ENCODE measurements at places on chromosomes 16 and 17.

- no peak for DNase-seq
These were observed 115.3 kb downstream of the NPIPB5 start for GRCh38 chr16:22625967-22626366.

DNA sequence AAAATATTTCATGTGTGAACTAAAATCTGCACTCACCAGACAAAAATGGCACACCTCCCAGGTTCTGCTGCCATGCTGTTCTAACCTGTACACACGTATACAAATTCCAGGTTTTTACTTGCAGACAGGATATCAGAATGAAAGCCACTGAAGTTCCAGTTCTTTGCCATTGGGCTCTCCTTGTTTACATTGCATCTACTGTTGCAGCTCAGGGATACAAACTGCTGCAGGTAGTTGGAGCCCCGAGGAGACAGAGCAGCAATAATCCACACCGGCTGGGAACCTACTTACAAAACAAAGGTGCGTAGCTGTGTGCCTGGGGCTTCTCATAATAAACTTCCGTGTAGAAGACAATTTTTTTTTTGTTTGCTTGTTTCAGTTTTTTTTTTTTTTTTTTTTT is 59.6 kb downstream of the HAPSTR1 start:
- no peak for DNase-seq

DNA sequence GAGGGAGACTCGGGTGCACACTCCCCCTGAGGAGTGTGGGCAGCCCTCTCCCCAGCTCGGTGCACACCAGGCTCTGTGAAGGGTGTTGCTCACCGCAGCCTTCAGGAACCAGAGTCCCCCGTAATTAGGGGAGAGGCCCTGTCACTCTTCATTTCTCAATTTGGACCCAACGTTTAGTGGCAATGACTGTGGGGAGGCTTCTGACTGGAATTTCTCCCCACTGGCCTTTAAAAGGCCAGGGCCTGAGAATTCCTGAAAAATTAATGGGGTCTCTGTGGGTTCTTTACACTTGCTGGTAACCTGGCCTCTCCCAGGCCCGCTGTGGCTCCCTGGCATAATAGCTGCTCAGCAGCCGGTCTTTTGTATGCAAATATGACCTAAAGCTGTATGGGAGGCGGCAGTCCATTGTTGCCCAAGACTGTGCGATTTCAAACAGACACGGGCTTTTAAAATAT is 209.7 kb downstream of the MSI2 start:
- no peak for DNase-seq

DNA sequence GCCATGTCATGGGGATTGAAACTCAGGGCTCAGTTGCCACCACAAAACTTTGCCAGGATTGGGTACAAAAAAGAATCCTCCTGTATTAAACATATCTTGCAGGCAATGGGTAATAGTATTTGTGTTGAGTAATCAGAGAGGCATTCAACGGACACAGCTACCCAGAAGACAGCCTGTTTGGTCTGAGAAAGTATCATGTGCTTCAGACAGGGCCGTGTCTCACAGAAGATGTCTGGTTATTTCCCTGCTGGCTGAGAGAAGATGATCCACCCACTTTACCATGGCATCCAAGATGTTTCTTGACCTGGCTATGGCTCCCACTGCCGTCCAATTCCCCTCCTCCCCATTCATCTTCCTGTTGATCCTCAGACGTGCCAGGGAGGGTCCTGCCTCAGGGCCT is 304.3 kb upstream of the XYLT1 start:
- no peak for DNase-seq

DNA sequence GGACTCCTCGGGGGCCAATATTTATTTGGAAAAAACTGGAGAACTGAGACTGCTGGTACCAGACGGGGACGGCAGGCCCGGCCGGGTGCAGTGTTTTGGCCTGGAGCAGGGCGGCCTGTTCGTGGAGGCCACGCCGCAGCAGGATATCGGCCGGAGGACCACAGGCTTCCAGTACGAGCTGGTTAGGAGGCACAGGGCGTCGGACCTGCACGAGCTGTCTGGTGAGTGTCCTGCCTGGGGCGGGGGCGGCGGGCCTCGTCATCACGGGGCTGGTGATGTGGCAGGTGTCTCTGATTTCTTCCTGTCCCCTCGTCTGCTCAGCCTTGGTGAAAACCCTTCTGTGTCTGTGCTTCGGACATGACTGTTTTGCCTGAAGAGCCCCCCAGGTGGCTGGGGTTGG is 5.7 kb downstream of the METRNL start:
- no peak for DNase-seq

- no peak for DNase-seq
These were observed 2.5 kb downstream of the VASN start for GRCh38 chr16:4373909-4374742.

DNA sequence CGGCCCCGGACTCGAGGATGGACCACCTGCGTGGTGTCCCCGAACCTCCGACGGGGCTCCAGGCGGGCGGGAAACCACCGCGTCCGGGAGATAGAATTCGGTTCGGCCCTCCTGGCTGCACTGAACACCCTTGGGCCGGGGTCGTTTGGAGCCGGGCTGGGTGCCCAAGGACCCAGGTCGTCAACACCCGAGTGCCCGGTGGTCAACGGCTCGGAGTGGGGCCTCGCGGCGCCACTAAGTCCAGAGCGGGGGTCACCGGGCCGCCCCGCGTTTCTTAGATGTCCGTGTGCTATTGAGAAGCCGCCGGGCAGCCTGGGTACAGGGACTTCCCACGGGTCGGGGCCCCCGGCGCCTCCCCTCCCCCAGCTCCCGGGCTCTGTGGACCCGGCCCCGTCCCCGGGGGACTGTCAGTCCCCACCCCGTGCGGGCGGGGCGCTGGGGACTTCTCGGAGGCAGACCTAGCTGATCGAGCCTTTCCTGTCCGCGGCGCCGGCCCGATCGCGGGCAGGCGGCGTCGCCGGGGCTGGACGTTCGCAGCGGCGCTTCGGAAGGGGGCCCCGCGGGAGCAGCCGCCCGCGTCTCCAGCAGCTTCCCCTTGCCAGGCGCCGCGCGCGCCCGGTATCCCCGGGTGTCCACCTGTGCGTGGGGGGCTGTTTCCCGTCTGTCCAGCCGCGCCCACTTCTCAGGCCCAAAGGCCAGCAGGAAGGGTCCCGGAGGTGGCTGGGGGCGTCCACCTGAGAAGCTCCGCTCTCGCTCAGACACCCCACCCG is 655 bp upstream of the NPTX1 start:
- DNase-seq, result no peak

DNA sequence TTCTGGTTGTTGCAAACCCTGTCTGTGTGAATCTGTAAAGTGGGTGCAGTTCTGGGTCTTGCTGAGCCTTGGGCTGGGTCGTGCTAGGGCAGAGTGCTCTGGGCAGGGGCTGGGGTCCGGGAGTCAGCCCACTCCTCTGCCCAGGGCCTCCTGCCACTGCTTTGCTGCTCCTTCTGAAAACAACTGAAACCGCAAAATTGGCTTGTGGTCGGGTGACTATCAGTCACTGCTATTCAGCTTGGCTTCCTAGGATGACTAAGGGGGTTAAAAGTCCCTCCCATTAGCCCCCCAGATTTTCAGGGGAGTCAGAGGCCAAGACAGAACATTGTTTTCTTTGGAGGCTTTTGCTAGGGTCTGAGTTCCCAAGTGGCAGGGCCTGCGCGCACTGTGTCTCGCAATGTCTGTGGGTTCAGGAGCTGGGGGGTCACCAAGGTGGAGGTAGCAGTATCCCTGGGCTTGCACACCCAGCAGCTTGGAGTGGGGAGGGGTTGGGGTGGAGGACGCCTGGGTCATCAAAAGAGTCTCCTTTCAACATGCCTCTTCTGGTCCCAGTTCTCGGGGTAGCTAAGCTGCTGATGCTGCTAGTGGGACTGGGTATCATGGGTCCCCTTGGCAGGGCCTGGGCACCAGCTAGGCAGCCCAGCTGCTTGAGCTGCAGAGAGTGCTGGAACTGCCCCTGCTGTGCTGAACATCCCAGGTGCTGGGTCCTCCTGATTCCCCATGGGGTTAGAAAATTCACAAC is 13.5 kb upstream of the TBX21 start:
- no peak for DNase-seq

DNA sequence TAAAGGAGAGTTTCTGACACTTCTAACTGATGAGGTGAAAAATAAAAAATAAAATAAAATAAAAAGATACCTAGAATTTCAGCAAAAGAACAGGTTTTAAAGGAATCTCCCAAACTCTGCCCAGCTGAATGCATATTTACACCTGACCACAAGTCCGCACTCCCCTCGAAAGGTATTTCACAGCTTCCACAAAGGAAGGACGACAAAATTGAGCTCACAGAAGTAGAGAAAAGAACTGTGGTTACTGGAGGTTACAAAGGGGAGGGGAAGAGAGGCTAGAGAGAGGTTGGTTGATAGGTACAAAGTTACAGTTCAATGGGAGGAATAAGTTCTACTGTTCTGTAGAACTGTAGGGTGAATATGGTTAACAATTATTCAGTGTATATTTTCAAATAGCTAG is 5.0 kb downstream of the LITAF start:
- no peak for DNase-seq

- DNase-seq, result no peak
These were observed 52.7 kb downstream of the SREBF1 start for GRCh38 chr17:17783825-17784656.

GRCh38 chr16:56346131-56346890 is 79.0 kb downstream of the AMFR start:
- no peak for DNase-seq

- DNase-seq, result no peak
These were observed 264.5 kb downstream of the PMP22 start for GRCh38 chr17:15000661-15001060.

DNA sequence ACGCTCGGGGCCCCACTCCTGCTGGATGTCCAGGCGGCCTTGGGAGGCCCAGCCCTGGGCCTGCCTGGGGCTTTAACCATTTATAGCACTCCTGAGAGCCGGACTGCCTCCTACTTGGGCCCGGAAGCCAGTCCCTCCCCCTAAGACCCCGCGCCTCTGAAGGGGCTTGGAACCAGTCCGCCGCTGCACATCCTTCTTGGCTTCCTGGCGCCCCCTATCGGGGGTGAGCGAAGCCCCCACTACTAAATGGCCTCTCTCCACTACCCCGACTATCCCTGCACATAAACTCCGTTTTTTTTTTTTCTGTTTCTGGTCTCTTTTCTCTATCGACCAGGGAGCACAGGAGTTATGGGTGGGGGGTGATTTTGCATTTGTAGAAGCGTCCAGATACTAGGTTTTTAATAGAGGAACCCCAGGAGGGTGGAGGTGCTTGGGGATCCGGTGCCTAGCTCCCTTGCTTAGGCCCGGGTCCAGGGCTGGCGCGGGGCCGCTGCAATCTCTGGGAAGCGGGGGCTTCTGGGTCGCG is 633 bp upstream of the NOL3 start:
- no peak for DNase-seq

DNA sequence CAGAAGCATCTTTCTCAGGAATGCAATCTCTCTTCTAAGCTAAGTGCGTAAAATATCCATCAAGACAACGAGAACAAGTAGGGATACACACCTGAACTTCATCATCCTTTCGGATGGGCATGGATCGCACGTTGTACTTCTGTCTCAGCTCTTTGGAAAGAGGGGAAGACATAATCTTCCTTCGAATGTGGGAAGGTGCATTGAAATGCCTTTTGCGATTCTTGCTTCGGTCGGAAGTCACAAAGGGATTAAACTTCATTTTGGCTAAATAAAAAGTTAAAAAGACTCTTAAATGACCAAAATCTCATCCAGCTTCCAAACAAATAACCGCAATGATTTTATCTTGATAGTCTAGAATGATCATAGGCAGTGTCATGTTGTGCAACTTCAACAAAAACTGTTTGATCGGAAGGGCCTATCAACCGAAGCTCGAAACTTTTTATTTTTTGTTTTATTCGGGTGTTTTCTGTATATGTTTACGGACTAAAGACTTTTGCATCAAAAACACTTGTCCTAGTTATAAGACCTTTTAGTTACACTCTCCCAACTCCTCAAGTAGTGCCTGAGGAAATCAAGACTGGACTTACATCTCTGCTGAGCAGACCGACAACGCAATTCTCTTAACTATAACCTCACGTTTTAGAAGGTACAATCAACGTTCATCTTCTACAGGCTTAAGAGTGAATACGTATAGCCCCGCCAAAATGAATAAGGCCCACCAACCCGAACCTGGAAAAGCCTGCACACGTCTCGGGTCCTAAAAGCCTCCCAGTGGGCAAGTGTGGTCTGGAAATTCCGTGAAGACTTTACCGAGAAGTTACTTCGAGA is 727 bp downstream of the RPL26 start:
- no peak for DNase-seq

- DNase-seq, result no peak
These were observed 2.6 kb upstream of the OMG start for GRCh38 chr17:31299624-31300023.

GRCh38 chr16:81967358-81967757 is 43.9 kb downstream of the SDR42E1 start:
- DNase-seq, result no peak

GRCh38 chr17:55411463-55411855 is 10.2 kb downstream of the MMD start:
- DNase-seq, result no peak

DNA sequence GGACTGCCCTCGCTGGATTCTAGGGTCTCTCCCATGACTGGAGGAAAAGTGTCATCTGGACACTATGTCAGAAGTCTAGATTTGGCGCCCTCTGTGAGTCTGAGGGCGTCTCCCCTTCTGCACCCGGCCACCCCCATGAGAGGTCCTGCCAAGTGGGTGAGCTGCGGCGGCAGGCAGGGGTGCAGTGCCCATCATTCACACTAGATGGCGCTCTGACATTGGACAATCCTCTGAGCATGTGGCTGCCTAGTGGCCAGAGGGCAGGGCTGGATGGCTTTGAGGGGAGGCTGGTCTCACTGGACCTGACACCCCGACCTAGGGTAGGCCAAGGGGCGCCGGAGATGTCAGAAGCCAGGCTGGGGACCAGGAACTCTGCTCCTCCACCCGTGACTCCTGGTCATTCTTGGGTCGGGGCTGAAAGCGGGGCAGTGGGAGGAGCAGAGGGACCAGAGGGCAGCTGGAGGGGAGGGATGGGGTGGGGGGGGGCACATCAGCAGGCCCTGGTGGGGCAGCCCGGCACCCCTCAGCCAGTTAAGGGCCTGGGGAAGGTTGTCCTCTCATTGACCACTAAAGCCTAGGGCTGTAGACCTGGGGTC is 28.0 kb downstream of the MRM1 start:
- DNase-seq, result peak; percentile 80

- DNase-seq, result no peak
These were observed 121.4 kb downstream of the KCNJ2 start for GRCh38 chr17:70290770-70291169.

GRCh38 chr16:10088380-10088793 is 93.8 kb downstream of the GRIN2A start:
- no peak for DNase-seq

DNA sequence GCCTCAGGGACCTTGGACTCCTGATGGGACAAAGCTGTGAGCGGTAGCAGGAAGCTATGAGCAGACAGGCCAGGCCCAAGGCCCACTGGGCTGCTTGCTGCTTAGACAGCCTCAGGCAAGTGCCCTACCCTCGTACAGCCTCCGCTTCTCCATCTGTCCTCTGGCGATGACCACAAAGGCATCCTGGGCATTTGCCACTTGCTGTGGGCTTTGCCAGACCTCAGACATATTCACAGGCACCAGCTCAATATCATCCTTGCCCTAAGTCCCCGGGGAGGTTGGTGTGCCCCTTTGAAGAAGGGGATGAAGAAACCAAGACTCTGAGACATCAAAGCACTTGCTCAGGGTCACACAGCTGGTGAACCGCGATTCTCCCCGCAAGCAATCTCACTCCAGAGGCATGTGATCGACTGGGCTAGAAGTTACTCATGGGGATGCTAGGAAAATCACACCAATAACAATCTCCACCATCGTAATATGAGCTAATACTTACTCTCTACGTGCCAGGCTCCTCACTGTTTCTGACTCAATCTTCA is 21.7 kb downstream of the PPL start:
- no peak for DNase-seq
